Glomerular endothelial cell (primary cell): ENCODE measurements at places on chromosomes 11 and 22. TPM values are rescaled to one million over a fixed set of nuclear protein-coding genes. Genes with fewer than 3 reads are reported as not detected.

DNA sequence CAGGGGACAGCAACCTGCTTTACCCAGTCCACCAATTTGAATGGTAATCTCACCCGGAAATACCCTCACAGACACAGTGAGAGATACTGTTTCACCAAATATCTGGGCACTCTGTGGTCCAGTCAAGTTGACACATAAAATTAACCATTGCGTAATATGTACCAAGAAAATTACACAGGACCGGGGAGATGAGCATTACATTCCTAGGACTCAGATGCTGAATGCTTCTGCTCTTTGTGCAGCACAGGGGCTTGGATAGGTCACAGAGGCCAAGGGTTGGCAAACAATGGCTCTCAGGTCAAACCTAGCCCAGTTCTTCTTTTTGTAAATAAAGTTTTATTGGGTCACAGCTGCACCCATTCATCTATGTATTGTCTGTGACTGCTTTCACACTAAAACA is 557.2 kb downstream of the MN1 start:
- DNase-seq: no peak

- no peak for DNase-seq
Measured at GRCh38 chr11:72688929-72689328, 14.7 kb upstream of the PDE2A start.

GRCh38 chr22:40203572-40203971 is 25.8 kb downstream of the TNRC6B start:
- DNase-seq: no peak

The PLAAT4 gene
- total RNA-seq: 8.8 and 31.9 TPM in 2 replicates

The MAJIN gene
- 0.68 TPM in 1 of 2 replicates, not detected in the other for total RNA-seq

GRCh38 chr11:59822989-59823566 is 12.5 kb upstream of the MRPL16 start:
- no peak for DNase-seq
